Sigmoid colon (tissue), 7 donors: ENCODE measurements at places on chromosomes 3 and 15. TPM values are rescaled to one million over a fixed set of nuclear protein-coding genes. Genes with fewer than 3 reads are reported as not detected.

MB21D2 gene
- total RNA-seq = 6.0 TPM

ALG1L2 gene
- not detected for total RNA-seq

GRCh38 chr3:59510576-59510975, 460.8 kb upstream of the CFAP20DC start:
- no peaks in the 10 kb centered on the region for H3K4me1 ChIP-seq
- H3K27ac ChIP-seq = no peak overlapping the region
- no peak for DNase-seq
- no peaks in the 10 kb centered on the region for H3K27me3 ChIP-seq
- H3K4me3 ChIP-seq = no peak overlapping the region
- no peaks in the 10 kb centered on the region for H3K36me3 ChIP-seq

DNA sequence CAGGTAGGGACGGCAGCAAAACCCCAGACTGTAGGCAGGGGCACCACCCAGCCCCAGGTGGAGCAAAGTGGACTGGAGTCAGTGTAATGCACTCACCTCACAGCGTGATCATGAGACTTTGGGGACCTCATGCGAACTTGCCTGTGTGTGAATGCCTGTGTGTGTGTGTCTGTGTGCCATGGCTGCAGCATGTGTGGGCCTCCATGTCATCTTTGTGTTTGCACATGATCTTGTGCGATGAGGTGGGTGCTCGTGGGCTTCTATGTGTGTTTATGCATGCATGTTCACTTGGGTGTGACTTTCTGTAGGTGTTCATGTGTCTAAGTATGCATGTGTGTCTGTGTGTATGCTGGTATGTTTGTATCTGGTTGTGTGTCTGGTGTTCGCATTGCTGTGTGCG, 41.2 kb upstream of the ADPGK start:
- DNase-seq = no peak
- H3K27me3 ChIP-seq = no peaks in the 10 kb centered on the region
- H3K4me1 ChIP-seq = no peaks in the 10 kb centered on the region
- no peak overlapping the region for H3K4me3 ChIP-seq

DNA sequence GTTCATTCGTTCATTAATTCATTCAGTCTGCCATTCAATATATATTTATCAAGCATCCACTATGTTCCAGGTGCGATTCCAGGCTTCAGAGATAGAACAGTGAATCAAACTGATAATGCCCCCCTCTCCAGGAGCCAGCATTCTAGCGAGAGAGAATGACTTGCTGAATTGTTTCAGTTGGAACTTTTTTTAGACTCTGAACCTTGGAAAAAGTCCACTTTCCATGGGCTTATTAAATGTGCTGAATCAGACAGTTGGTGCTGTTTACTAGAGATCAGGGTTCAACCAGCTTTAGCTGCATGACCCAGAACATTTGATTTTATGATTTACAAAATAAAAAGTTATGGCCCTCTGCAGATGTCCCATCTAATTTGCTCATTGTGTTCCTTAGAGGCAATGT, 213.2 kb downstream of the THSD4 start:
- no peak overlapping the region for H3K4me3 ChIP-seq
- H3K36me3 ChIP-seq = no peaks in the 10 kb centered on the region
- H3K4me1 ChIP-seq = no peaks in the 10 kb centered on the region
- H3K27me3 ChIP-seq = no peaks in the 10 kb centered on the region

DNA sequence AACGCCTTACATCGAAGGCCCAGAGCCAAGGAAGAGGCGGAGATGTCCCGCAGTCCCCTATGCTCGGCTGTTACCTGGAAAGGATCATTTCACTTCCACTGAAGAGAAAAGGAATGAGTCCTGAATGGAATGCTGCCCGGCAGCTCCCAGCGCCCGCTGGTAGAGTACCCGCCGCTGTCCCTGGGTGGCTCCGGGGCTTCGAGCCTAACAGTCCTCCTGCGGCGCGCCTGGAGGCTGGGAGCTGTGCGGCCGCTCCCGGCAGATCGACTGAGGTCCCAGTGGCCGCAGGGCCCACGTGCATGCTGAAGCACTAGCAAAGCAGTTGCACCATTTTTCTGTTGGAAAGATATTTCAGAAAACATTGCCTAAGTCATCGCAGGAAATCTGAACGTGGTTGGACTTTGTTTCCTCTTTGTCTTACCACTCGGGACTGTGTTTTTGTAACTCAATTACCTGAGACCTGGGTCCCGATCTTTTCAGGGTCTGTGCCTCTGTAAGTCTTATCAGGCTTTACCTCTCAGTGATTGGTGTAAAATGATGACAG, 984 bp downstream of the RNU6-1 start:
- no peaks in the 10 kb centered on the region for H3K36me3 ChIP-seq
- H3K4me1 ChIP-seq = no peaks in the 10 kb centered on the region
- peak overlapping the region; percentile 90 for H3K4me3 ChIP-seq
- peak overlapping the region; percentile 100 for H3K27ac ChIP-seq
- H3K27me3 ChIP-seq = peaks cover 24% of the 10 kb centered on the region

- no peak overlapping the region for H3K4me3 ChIP-seq
- no peaks in the 10 kb centered on the region for H3K27me3 ChIP-seq
- H3K4me1 ChIP-seq = peaks cover 9% of the 10 kb centered on the region
- H3K27ac ChIP-seq = no peak overlapping the region
Observed at GRCh38 chr3:39127908-39128304, 20.4 kb downstream of the TTC21A start.

DNA sequence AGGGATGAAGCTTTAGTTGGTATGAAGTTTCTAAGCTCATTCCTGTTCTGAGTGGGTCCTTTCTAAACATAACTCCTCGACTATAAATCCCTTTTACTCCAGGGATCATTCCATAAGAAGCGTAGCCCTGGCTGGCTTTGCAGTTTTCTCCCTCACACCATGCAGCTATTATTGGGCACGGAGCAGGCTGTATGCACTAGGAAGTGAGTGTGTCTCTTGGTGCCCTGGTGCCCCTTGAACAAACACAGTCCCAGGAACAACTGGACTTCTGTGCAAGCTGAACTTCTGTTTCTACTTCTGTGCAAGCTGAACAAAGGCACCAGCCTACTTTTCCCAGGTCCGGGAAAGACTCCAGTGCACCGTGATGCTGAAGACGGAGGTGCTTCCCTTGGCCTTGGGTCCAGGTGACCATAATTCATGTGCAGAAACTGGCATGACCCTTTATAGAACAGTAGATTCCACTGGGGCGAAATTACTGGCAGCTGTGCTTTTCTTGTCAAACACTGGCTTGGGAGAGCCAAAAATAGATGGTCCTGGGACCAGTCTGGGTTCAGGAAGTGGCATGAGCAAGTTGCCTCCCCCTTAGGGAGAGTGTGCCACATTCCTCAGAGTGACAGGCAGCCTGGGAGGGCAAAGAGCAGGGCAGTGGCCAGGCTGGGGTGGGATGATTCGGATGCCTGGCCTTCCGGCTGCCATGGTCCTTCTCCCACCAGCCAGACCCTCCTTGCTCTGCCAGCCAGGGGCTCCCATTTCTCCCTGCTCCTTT, 127.2 kb downstream of the SLCO3A1 start:
- H3K36me3 ChIP-seq = no peaks in the 10 kb centered on the region
- DNase-seq = no peak
- H3K27me3 ChIP-seq = no peaks in the 10 kb centered on the region
- H3K4me1 ChIP-seq = no peaks in the 10 kb centered on the region
- no peak overlapping the region for H3K4me3 ChIP-seq
- H3K27ac ChIP-seq = no peak overlapping the region

DNA sequence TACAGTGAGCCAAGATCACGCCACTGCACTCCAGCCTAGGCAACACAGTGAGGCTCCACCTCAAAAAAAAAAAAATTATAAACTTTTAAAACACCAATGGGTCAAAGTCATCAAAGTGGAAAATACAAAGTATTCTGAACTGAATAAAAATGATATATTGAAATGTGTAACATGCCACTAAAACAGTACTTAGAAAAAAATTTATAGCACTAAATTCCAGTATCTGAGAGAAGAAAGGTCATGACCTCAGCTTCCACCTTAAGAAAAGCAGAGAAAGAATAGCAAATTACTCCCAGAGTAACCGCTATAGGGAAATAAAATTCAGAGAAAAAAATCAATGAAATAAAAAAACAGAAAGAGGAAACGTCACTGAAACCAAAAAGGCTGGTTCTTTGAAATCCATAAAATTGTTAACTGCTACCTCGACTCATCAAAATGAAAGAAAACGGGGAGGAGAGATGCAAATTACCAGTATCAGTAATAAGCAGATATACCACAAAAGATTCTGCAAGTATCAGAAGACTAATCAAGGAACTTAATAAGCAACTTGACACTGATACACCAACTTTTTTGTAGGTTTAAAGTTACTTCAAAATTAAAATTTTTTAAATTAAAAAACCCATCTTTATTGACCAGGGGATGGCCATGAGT, 20.8 kb downstream of the ATP13A3 start:
- H3K36me3 ChIP-seq = no peaks in the 10 kb centered on the region
- no peaks in the 10 kb centered on the region for H3K27me3 ChIP-seq
- H3K27ac ChIP-seq = no peak overlapping the region
- H3K4me1 ChIP-seq = peaks cover 8% of the 10 kb centered on the region
- H3K4me3 ChIP-seq = no peak overlapping the region
